Stimulated activated CD4-positive, alpha-beta T cell treated with anti-CD3 and anti-CD28 coated beads, Interleukin-12 subunit alpha, Interleukin-12 subunit beta, amount 100 ng/mL, for 24 hours (primary cell): ENCODE measurements at places on chromosomes 11 and 22.

DNA sequence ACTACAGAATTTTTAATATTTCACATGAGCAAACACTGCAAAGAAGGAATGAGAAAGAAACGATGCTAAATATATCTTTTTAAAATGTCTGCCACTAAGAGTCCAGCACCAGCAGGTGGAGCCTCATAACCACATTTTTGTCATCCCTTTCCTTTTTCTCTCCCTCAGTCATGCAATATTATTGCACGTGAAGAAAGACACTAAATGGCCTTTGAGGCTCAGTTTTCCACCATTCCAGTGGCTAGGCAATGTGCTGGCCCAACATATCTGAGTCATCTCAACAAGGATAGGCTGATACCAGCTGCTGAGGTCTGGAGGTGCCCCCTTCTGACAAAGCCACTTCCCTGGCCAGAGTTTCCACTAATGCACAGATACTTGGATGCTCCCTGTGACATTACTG lies 1.8 kb downstream of the ALKBH8 start:
- DNase-seq = no peak

DNA sequence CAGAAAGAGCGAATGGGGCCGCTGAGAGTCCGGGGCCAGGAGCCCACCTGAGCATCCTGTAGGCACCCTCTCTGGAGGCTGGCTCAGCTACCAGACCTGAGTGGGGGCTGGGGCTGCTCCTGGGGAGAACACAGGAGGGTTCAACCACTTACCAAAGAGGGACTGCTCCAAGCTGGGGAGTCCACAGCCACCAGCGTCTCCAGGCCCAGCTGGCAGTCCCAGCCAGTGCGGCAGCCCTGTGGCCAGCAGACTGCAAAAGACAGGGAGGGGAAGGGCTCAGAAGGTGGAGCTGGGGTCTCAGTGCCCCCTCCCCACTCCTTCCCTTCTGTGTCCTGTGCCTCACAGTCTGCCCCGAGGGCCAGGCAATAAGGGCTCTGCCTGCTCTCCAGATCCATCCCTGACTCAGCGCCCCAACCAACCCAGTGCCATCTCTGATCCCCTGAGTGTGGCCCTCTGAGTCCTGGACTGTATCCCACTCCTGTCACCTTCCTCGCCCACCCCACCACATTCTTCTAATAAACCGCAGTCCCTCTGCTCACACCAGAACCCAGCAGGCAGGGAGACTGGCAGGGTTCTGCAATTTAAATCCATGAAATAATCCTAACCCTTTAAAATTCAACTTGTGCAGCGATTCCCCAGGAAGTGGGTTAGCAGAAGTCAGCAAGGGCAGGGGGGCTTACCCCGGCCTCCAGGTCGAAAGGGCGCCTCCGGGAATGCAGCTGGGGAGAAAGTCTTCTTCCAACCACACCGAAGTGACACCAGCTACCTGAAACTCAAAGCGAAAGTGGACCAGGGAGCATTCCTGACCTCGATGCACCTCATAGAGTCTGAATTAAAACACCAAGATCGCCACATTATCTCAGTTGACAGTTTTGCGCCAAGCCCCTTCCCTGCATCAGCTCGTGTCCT lies 13.3 kb downstream of the CHST1 start:
- DNase-seq = no peak

- no peak for DNase-seq
Observed at GRCh38 chr11:7385532-7385931, 99.8 kb upstream of the OLFML1 start.

- no peak for DNase-seq
Observed at GRCh38 chr22:17387356-17387755, 18.1 kb downstream of the CECR2 start.

DNA sequence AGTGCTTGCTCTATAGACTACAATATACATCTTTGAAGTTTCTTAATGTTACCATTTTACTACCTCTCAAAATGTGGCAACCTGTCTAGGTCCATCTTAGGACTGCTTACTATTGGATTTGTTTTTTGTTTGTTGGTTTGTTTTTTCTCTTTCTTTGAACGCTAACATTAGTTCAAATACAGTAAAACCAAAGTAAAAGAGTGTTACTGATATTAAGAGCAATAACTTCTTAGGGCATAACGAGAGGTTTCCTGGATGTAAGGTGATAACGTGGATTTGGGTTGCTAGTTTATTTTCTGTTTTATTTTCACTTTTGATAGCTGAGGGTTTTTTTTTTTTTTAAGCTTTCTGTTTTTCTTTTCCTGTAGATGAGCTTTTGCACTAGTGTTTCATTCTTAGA lies 43.6 kb downstream of the TMEM135 start:
- no peak for DNase-seq

DNA sequence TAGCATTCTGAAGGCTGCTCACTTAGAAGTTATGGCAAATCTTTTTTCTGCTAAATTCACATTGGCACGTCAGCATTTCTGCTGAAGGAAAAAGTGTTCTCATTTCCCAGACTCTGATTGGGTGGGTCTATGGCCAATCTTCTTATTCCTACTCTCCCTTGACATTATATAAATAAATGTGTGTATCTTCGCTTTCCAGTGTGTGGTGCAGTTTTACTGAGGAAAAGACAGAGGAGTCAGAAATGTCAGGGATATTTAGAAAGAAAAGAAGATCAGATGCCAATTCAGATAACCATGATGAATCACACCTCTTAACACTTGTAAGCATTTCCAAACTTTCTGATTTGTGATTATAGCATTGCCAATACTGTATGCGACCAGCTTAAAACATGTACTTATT lies 3.2 kb upstream of the BDNF start:
- DNase-seq = no peak

DNA sequence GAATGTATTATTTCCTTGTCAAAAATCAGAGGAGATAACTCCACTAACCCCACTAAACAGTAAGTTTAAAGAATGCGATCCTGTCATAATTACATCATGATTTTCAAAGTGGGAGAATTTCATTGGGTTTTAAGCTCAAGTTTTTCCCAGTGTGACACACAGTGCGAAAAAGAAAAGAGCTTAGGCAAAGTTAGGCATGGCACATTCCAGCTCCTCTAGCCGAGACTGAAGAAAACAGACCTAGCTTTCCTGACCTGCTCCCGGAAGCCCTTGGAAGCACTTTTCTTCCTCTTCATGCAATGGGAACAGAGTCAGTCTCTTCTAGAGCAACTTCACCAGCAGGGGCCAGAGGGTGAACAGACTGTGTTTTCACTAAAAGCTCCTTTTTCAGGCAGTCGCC lies 76.6 kb upstream of the AKIP1 start:
- DNase-seq = no peak

GRCh38 chr11:69186316-69187260 lies 30.9 kb downstream of the SMIM38 start:
- no peak for DNase-seq

- no peak for DNase-seq
Observed at GRCh38 chr11:127270851-127271250, 270.3 kb upstream of the KIRREL3 start.

DNA sequence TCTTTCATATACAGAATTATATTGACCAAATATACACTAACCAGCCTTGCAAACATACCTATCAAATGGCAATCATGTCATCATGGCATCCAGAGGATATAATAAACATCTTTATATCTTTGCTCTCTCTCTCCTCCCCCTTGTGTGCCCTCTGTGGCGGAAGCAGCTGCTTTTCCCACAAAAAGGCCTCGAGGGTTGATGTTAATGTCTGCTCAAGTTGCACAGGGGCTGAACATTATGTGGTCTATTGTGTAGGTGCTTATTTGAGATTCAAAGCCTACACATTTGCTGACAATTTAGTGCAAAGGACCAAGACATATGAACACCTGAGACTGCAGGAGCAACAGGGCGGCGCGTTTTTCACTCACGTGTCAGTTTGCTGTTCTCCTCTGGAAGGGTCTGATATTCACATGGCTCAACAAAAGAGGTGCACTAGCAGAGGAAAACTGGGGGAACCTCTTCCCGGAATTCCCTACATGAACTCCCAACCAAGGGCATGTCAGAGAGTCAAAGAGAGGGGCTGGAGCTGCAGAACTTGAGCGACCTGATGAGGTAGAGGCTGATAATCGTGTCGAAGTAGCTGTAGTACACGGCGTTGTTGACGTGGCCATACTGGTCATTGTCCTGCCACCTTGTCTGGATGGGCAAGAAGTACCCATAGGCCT lies 138.8 kb downstream of the RCN1 start:
- DNase-seq = no peak

- DNase-seq = no peak
Observed at GRCh38 chr11:47791774-47792430, 24.8 kb upstream of the FNBP4 start.

DNA sequence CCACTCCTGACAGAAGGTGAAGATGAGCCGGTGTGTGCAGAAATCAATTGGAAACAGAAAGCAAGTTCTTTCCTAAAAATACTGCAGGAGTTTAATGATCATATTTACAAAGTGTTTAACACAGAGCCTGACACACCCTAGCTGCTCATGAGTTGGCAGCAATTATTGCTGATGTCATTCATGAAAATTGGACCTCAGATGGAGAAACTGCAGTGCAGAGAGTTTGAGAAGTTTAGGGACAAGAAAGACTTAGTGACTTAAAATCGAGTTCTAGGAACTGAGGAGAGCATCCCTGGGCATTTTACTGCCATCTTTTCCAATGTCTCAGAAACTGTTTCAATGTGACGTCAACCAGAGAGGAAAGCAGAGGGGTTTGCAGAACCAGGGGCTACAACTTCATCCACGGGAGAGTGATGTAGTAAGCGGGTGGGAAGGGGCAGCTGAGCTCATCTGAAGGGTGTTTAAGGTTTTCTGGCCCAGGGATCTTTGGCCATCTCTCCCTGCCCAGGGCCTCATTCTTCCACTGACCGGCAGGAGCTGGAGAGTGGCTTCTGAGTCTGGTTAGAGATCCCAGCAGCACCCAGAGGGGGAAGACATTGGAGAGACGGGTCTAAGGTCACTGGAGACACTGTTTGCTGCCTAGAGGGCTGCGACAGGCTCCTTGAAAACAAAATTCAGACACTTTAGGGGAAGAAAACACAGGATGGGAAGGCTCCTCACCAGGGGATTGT lies 21.1 kb upstream of the IGLL5 start:
- DNase-seq = no peak

GRCh38 chr22:20175597-20175900 lies 24.7 kb upstream of the CCDC188 start:
- no peak for DNase-seq

- no peak for DNase-seq
Observed at GRCh38 chr11:6547177-6547576, 50.1 kb downstream of the DNHD1 start.

DNA sequence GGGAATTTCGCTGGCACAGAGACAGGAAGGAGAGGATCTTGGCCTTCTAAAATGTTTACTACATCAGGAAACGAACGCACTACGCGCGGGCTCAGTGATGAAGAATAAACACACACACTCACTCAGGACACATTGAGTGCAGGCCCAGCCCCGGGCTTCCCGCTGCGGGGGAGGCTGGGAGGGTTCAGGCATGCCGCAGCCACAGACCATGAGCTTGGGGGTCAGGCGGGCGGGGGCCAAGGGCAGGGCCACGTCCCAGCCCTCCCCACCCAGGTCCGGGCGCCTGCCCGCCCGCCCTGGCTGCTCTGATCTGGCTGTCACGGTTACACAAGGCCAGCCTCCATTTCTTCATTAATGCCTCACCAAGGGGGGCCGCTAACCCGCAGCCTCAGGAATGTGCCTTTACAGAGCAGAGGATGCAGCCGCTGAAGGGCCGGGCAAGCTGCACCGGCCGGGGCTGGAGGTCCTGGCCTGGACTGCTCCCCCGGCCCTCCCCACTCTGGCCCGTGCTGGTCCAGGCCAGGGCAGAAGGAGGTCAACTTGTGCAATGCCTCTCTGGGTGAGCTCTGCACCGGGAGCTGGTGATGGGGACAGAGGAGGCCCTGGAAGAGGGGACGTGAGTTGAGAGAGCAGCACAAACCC lies 41.7 kb downstream of the IGF2 start:
- DNase-seq = no peak

DNA sequence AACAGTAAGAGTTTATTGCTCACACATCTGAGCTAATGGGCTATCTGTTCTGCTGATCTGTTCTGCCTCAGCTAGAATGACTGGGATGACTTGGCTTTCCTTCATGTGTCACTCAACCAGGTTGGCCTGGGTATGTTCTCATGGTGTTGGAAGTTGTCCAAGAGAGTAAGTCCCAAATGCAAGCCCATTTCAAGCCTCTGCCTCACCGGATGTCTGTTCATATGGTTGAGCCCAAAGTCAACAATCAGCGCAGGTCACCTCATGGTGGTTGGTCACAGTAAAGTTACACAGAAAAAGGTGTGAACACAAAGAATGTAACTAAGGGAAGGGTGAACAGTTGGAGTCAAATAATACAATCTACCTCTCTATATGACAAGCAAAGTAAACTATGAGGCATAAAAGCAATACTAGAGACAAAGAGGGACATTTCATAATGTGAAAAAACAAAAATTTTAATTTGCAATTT lies 1.9 kb downstream of the GDPD4 start:
- no peak for DNase-seq

GRCh38 chr22:22446517-22446916 lies 62.0 kb downstream of the ZNF280B start:
- no peak for DNase-seq

GRCh38 chr11:35304386-35304775 lies 115.0 kb downstream of the SLC1A2 start:
- no peak for DNase-seq

GRCh38 chr11:126700768-126701519 lies 299.6 kb downstream of the KIRREL3 start:
- no peak for DNase-seq

- DNase-seq = no peak
Observed at GRCh38 chr11:94049351-94049750, 28.2 kb downstream of the HEPHL1 start.

GRCh38 chr11:536841-537621 lies at the start of gene LRRC56:
LRRC56 (plus strand) TSS chr11:537527; CDS start chr11:540685, 3,158 bp downstream.
- peak; percentile 87 for DNase-seq

DNA sequence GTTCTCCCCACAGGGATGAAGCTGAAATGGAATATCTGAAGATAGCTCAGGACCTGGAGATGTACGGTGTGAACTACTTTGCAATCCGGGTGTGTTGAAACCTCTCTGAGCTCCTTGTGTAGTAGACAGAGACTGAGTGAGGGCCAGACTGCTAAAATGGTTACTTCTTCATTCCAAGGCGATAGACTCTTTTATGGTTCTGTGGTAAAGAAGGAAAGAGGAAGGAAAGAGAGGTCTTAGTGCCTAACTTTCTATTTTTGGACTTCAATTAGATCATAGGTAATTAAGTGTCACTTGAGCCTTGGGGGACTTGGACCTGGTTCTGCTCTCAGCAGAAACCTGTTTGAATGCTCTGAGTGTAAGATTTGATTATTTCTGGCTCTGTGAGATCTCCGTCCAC lies 54.7 kb downstream of the NF2 start:
- DNase-seq = no peak

DNA sequence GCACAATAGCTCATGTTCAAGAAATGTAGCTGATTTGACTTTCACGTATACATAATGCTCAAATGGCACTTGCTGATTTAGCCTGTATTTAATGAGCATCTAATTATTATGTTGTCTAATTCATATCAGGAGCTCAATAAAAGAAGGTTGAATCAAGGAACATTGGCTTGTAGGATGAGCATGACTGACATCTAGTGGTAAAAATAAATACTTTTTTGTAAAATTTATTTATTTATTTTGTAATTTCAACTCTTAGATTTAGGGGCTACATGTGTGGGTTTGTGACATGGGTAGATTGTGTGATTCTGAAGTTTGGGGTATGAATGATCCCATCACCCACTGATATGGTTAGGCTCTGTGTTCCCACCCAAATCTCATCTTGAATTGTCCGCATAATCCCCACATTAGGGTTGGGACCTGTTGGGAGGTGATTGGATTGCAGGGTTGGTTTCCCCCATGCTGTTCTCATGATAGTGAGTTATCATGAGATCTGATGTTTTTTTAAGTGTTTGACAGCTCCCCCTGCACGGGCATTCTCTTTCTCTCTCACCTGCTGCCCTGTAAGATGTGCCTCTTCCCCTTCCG lies 1.7 kb upstream of the OR52E5 start:
- DNase-seq = no peak

- DNase-seq = peak; percentile 34
Observed at GRCh38 chr22:46053563-46054090, 76.7 kb upstream of the WNT7B start.
